ENCODE measurements at places on chromosomes 7 and 10.

- no peak for DNase-seq
Measured at GRCh38 chr7:146355216-146355615, 238.6 kb downstream of the CNTNAP2 start.

DNA sequence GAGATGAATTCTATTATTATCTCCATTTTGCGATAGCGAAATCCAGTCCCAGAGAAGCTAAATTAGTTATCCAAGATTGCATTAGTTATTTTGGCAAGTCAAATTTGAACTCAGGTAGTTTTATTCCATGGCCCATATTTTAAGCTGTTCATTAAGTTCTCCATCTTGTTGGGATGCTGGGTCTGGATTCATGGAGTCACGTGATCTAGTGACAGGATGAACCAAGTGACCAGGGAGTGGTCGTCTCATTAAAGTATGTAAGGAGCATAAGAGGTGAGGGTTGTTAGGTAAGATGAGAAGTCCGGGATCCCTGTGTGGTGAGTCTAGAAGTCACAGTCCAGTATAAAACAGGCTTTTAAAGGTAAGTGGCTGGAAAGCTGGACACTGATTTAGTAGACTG, 740.5 kb downstream of the PCDH15 start:
- no peak for DNase-seq

- no peak for DNase-seq
Measured at GRCh38 chr7:75689246-75690099, 49.3 kb downstream of the HIP1 start.

DNA sequence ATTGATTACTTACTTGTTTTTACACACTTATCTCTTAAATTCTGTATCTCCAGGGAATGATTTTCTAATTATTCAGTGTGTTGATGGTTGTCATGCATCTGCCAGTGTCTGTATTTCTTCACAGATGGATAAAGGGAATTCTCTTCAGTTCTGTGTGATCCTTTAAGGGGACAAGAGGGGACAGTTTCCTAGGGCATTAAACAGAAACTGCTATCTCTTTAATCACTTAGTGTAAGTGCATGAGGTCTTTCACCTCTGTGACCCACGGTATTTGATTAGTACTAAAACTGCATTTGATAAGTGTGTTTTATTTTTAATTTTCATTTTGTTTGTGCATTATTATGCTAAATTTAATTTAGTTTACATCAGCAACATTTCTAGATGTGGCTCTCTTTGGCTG, 26.6 kb upstream of the SEMA3D start:
- no peak for DNase-seq

DNA sequence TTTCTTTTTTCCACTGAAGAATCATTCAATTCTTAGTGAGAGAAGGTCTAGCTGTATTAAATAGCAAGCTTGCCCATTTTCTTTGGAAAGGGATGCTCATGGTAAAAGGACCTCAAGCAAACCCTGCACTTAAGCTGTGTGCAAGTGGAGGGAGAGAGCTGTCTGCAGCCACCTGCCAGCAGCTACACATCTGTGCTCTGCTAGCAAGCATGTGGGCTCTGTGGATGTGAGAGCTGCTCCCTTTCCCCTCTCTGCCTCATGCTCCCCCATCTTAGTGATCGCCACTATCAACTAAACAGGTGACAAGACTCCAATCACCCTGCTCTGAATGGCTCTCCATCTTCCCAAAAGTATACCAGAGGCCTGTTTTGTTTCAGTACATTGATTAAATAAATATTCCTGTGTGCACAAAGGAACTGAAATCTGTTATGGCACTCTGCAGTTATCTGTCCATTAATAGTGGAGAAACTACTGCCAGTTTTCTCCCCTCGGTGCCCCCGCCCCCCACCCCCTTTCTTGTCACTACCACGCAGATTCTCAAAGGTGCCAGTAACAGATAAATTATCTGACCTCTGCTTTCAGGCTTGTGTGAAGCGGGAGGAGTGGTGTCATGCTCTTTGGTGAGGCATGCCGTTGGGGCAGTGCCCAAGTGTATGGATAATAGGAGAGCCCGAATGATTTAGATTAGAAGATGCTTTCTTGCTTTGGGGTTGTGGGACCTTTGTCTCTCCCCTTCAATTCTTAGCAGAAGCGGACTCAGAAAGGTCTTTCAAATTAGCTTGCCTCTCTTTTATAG, 26.4 kb downstream of the AUTS2 start:
- DNase-seq: no peak

- no peak for DNase-seq
Measured at GRCh38 chr7:39043531-39043930, 65.8 kb downstream of the POU6F2 start.

DNA sequence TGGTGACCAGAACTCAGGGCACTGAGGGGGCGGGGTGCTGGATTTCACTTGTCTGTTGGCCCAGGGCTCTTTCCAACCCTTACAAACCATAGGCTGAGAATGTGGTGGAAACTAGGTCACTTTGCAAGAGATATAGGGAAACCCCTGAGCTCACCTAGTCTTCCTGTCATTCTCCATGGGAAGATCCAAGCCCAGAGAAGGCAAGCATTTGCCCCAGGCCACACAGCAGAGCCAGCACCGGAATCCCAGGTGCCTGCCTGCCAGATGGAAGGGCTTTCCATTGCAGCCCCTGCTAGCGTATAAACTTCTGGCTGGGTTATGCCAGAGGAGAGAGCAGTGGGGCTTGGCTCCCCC, 427 bp downstream of the PYROXD2 start:
- DNase-seq: no peak

DNA sequence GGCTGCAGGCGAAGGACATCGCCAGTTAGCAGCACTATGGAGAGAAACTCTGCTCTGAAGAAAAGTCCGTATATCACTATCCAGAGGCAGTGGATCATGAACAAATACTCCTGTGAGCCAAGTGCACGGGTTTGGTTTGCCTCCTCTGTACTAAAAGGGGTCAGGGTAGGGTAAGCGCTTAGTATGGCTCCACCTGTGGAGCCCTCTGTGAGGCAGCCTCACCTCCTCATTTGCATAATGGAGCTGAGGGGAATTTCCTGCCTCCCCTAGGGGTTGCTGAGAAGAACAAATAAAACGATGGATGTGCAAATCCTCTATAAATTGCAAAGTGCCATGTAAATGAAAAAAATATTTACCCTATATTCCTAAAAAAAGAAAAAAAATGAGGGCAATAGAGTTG, 63.4 kb downstream of the GPR26 start:
- DNase-seq: no peak

DNA sequence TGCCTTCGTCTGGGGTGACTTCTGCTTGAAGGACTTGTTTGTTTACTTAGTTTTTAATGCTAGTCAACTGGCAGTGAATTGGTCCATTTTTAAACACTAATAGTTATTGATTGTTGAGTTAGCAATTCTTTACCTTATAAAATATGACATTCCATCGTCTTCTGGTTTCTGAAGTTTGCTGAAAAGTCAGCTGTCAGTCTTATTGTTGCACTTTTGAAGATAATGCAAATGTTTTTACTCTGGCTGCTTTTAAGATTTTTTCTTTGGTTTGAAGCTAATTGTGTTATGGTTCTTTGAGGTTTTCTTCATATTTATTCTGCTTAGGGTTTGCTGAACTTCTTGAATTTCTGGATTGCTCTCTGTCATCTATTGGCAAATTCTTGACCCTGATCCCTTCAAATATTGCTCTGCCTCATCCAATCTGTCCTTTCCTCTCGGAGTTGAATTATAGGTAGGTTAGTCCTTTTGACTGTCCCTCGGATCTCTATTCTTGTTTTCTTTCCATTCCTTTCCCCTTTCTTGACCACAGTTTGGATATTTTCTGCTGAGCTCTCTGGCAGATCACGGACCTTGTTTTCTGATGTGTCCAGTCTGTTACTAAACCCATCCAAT, 24.2 kb downstream of the MGMT start:
- no peak for DNase-seq

GRCh38 chr10:34886906-34887642, 72.0 kb upstream of the PARD3 start:
- DNase-seq: no peak

- no peak for DNase-seq
Measured at GRCh38 chr7:44967571-44968446, 11.0 kb downstream of the MYO1G start.

DNA sequence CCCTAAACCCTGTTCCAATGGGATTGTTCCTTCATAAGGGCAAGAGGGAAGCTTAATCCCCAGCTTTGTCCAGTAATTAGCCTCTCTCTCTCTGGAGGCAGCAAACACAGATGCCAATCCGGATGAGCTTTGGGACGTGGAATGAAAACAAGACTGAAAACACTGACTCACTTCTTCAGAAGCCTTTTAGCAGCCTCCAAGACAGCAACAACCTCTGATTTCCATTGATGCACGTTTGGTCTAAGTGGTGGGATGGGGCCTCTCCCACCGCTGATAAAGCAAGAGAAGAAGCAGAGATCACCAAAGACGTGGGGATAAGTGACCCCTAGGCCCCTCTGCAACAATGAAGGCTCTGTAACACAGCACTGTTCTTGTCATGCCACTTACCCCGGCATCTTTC, 5.8 kb upstream of the GFRA1 start:
- no peak for DNase-seq

- DNase-seq: no peak
Measured at GRCh38 chr7:39336442-39336841, 229.8 kb upstream of the YAE1 start.

DNA sequence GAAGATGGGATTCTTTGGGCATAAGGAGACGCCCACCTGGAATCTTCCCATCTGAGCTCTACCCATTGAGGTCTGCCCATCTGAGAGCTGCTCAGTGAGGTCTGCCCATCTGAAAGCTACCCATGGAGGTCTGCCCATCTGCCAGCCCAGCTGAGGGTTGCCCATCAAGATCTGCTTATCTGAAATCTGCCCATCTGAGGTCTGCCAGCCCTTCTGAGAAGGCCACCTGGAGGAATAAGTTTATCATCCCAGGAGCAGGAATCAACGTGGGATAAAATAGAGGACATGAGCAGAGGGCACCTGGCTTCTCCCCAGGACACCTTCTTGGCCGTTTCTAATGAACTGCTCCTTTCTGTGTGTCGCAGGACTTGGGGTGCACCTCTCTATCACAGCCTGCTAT, 35.3 kb upstream of the PDZD8 start:
- DNase-seq: no peak

DNA sequence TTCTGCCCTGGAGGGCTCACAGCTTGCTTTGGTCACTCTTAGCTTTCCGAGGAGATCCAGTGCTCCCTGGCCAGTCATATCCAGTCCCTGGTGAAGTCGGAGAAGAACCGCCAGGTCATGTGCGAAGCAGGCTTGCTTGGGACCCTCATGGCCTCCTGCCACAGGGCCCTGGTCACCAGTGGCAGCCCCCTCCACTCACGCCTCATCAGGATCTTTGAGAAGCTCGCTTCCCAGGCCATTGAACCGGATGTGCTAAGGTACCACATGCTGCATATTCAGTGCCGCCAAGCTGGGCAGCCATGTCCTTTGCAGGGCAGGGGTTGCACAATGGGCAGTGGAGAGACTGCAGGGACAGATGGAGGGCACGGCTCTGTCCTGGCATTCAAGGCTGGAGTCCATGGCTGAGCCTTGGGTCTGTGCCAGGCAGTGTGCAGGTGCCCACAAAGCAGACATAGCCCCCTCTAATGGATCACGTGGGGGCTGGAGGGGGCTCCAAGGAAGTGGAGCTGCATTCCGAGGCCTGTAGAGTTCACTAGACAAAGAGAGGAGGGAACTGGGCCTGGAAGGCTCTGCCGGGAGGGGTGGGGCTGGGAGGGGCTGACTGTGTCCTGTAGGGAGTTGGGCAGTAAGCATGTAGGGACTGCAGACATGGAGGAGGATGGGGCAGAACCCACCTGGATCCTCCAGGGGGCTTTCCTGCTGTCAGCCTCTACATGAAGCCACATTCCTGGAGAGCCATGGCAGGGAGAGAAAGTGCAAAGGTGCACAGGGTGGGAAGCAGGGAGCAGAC, 89.9 kb downstream of the WDFY4 start:
- DNase-seq: no peak

DNA sequence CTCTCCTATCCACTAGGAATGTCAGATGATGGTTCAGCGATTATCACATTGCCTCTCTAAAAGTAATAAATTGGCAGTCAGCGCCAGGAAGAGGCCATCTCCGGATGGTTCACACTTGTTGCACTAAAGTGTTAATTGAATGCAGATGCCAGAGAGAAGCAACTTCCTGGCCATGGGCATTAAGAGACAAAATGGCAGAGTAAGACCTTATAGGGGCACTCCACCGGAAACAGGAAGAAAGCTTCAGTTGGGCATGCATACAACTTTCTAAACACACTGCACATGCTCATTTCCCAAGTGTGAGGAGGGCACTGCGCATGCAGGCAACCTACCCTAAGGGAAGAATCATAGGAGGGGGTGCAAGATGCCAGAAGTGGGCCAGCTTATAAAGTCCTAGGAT, 71.7 kb upstream of the AUTS2 start:
- DNase-seq: no peak

GRCh38 chr10:61067671-61068336, 123.8 kb upstream of the RHOBTB1 start:
- no peak for DNase-seq

- no peak for DNase-seq
Measured at GRCh38 chr10:110967645-110968044, 48.2 kb downstream of the SHOC2 start.

DNA sequence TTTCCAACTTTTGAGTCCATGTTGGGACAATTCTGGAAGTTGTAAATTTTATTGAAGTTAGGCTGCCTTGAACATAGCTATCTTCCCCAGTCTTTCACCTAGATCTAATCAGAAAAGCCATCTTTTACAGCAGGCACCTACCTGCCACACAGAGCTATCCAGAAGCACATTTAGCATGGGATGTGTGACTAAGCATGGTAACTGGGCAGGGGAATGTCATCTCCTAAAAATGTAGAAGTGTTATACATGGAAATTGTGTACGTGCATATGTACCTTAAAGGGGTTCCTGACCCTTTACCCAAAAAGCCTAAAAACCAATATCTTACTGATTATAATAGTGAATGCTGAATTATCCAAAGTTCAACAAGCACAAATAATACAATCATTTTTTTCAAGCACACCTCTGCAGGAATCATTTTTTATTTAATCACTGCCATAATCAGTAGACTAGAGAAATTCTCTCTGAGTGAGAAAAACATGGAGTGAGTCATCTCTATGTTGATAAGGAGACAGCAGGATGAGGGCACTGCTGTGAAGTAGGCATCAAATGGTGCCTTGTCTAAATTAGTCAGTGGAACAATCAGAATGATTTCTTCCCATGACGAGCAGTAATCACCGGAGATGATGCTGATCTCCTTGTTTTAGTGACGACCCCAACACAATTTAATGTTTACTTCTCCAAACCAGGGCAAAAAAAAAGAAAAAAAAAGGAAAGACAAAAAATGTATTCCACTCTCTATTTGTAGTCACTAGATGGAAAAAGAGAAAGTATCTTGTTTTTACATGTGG, 75.9 kb downstream of the SORBS1 start:
- DNase-seq: no peak

- DNase-seq: no peak
Measured at GRCh38 chr10:79496896-79497295, 15.4 kb upstream of the EIF5AL1 start.

- DNase-seq: no peak
Measured at GRCh38 chr10:3411044-3411443, 238.5 kb upstream of the PITRM1 start.

GRCh38 chr10:132585732-132586722, 48.4 kb downstream of the INPP5A start:
- no peak for DNase-seq

GRCh38 chr7:39882148-39882784, 67.8 kb upstream of the CDK13 start:
- no peak for DNase-seq

- DNase-seq: no peak
Measured at GRCh38 chr10:43249151-43249961, 17.5 kb downstream of the RASGEF1A start.

Data from activated CD8-positive, alpha-beta memory T cell treated with anti-CD3 and anti-CD28 coated beads for 4 hours (primary cell).